ENCODE measurements at places on chromosomes 6 and 20.

- peak; percentile 44 for DNase-seq
Measured at GRCh38 chr6:44253307-44254101, 3.8 kb downstream of the SLC35B2 start.

GRCh38 chr6:75275067-75275466 is 9.5 kb downstream of the TMEM30A start:
- DNase-seq, result no peak

DNA sequence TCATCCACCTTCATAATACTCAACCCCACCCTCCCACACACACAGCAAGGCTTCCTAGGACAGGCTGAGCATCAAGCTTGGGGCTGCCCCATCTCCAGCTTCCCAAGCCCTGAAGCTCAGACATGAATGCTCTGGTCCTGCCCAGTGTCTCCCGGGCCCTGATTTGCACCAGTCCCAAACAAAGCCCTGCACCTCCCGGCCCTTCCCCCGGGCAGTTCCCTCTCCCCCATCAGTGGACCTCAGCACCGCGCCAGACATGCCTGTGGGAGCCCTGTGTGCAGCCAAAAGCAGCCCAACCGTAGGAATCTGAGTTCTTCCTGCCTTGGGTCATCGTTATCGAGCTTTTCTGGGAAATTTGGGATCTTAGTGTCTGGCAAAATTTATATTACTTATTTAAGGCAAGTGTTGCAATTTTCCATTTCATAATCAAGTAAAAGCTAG is 63.5 kb downstream of the THBS2 start:
- DNase-seq, result no peak

- DNase-seq, result no peak
Measured at GRCh38 chr20:60727425-60727824, 524.6 kb upstream of the CDH4 start.

DNA sequence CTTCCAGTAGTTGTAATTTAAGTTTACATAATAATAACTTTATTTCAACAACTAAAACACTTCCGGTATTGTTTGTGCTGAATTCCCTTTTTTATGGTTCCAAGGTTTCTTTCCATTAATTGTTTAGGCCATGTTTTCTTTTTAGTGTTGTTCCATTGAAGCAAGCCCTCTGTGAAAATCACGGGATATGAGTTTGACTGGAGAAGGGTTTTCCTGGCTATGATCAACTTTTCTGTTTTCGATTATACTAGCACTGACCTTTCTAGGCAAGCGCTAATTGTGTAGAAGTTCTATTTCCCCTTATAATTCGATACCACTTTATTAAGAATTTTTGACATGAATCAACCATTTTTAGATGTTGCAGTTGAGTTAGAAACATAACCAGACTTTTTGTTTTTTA is 2.4 kb downstream of the LAMA2 start:
- DNase-seq, result no peak

- DNase-seq, result peak; percentile 64
Measured at GRCh38 chr20:8043687-8044282, 24.2 kb upstream of the TMX4 start.

GRCh38 chr6:27518881-27519795 is 46.2 kb upstream of the ZNF184 start:
- DNase-seq, result peak; percentile 56

DNA sequence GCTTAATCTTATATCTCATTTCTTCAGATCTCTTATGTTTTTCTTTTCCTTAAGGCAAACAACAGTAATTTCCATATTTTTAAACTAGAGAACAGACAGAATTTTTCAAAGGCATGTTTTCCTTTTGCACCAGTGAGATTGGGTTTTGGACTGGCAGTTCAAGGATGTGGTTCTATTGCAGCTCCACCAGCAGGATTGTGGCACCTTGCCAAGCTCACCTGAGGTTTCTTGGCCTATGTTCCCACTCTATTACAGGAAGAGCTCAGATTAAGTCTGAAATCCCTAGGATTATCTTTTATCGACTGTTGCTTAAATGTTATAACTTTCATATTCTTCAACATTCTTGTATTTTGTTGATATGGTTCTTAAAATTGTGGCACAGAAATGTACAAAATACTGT is 218.9 kb downstream of the PLCB4 start:
- no peak for DNase-seq

DNA sequence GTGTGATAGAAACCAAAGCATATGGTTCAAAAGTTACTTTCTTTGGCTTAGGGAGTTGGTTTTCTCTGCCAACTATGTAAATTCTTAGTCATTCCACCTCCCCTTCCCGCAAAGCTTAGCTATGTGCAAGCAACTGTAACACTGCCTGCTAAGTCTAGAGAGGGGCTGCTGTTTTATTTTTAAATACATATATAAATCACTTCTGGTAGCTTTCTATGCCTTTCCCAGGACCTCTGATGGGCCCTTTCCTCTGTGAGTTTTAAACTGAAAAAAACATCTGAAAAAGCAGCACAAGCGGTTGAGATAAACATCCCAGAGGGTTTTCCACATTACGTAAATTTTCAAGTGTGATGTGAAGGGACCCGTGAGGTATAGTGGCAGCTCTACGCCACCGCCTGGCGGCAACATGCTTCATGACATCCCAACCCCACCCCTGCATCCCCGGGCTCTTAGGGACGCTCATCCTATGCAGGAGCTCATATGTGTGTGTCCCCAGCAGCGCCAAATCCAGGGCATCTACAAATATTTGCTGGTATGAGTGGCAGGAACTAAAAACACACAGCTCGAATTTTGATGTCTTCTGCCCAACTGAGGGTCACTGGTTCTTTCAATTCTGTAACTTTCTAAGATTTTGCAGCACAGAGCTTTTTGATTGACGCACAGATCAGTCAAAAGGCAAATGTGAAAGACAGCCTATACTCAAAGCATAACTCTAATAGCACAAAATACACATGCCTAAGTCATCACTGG is 12.7 kb downstream of the SAYSD1 start:
- no peak for DNase-seq

GRCh38 chr6:132760256-132760655 is 2.6 kb upstream of the VNN2 start:
- DNase-seq, result no peak

DNA sequence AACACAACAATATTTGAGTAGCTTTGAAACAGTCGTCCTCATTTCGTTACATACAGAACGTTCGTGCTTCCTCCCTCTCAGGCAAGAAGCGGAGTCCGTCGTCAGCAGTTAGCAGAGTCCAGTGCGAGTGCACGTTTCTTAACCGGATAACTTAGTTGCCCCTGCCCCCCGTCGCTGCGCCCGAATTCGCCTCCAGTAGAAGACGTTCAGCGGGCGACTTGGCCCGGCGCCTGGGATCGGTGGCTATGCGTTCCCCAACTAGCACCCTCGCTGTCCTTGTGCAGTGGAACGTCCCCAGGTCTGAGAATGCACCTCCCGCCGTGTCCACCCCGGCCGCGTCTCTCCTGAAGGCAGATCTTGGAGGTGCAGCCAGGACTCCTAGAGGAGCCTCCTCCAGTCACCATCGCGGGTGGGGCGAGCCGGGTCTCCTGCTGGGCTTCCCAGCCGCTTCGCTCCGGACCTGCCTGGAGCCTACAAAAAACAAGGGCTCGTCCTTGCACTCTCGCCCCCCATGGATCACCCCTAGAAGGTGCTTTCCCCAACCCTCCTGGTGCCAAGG is 910 bp upstream of the PCSK2 start:
- no peak for DNase-seq

DNA sequence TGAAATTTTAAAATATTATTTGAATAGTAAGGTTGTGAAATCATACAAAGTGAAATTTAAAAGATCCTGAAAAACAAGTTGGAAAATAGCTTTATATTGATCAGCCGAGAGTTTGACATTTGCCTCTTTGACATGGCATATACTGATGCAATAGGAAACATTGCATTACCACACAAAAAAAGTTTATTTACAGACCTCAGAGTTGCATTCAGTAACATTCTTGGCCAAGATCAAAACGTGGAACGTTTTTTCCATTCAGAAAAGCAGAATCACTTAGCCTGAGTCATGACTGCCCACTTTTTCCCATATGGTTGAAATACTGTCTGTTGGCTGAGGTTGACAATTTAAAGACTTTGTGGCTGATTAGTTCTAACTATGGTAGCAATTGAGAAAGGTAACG is 55.1 kb upstream of the BACH2 start:
- no peak for DNase-seq

GRCh38 chr20:62831361-62831788 is 14.5 kb downstream of the COL9A3 start:
- DNase-seq, result no peak

DNA sequence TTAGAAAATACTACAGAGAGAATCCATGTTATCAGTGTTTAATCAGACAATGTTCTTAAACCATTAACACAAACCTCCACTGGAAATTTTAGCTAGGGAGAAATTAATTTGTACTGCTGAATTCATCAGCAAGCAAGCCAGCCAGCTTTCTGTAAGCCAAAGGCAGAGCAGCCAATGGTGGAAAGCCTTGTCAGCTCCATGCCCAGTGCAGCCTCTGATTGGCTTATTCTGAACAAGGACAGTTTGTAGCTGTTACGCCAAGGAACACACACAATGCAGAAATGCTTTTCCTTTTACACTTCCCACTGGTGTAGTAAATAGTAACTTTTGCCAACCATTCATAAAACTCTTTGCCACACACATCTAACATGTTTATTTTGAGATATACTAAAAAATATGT is 265.0 kb downstream of the TENT5A start:
- peak; percentile 10 for DNase-seq

DNA sequence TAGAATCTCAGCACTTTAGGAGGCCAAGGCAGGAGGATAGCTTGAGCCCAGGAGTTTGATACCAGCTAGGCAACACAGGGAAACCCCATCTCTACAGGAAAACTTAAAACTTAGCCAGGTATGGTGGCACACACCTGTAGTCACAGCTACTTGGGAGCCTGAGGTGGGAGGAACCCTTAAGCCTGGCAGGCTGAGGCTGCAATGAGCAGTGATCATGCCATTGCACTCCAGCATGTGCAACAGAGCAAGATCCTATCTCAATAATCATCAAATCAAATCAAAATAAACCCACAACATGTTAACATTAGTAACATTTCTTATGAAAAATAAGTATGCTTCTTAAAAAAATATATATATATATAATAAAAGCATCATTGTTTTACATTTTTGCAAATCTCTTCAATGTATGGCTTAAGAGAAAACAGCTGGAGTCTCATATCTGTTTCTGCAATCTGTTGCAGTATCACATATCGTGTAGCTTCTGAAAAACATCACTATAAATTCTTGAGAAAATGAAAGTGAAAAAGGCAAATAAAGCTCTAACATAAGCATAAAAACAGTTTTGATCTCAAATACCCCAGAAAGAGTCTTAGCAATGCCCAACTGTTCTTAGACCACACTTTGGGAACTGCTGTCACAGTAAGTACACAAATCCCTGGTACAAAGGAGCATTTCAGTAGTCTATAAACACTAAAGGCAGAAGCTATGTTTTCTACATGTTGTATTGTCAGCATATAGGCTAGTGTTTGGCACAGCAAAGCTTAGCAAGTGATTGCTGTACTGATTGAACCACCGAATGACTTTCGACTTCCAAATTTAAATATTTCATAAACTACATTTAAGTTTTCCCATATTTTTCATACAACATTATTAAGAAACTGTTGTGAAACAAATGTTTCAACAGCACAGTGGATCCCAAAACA is 8.0 kb downstream of the MMUT start:
- no peak for DNase-seq
